ENCODE measurements at places on chromosomes 7 and 10.

DNA sequence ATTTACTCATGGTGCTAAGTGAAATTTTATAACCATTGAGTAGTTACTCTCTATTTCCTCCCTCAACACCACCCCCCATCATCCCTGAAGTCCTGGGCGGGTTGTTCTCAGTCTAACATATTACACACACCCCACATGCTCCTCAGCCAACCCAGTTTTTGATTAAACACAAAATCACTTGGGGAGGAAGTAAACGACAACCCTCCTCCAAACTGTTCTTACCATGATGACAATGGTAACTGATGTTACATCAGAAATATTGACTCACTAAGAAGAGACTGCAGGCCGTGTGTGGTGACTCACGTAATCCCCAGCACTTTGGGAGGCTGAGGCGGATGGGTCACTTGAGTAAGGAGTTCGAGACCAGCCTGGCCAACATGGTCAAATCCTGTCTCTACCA is 44.2 kb downstream of the RAB11FIP2 start:
- DNase-seq: no peak

DNA sequence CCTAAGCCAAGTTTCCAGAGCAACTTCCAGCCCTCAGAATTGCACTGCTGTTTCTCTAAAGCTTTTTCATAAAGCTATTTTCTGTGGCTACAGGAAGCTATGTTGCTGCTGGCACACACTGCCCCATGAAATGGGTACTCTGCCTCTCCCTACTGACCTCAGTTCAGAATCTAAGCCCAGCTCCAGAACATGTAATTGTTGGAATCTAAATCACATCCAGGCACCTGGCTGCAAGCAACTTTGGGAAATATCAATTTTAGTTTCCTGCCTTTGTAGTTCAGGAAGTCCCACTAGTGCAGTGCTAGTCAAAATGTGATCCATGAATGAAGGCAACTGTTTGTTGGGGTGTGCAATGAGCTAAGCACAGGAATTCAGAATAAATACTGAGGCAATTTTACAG is 226.2 kb downstream of the THSD7A start:
- no peak for DNase-seq

- no peak for DNase-seq
Observed at GRCh38 chr7:128941323-128941890, 3.7 kb downstream of the IRF5 start.

DNA sequence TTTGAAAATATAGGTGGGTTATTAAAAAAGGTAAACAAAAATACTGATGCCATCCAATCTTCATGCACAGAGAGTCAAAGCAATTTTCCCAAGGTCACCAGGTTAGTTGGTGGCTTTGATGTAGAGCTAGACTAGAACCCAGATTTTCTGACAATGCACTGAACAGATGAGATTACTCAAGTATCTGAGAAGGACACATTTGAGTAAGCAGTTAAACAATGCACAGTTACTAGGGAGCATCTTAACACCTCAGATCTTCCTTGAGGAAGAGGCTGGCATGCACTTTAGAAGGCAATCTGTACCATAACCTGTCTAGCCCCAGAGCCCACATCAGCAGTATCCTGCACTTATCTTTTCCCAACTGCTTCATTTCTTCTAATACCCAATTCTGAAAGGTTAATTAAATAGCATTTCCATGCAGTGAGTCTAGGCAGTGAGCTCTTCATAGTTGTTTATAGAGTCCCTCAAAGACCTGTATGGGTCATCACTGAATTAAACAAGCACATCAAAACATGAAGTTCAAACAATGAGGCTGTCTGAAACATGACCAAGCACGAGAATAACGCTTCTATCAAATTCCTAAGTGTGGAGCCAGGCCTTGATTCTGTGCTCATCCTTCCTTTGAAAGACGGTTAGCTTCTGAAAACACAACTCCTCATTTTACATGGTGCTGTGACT is 38.2 kb upstream of the ANK3 start:
- DNase-seq: no peak

DNA sequence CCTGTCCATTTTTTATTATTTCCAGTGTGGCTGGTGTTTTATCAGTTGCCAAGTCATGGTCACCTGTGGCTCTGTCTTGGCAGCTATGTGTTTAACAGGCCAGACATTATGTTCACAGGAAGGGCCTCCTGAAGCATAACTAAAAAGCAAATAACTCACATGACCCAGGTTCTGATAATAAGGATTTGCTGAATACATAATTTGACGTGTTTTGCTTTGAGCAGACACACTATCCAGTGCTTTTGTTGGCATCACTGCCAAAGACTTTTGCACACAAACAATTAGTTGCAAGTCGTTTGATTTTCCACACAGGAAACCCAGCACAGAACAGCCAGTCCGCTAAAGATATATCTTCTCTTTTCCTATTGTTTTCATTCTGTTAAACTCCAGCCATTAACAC is 173.6 kb downstream of the ARL4A start:
- no peak for DNase-seq

DNA sequence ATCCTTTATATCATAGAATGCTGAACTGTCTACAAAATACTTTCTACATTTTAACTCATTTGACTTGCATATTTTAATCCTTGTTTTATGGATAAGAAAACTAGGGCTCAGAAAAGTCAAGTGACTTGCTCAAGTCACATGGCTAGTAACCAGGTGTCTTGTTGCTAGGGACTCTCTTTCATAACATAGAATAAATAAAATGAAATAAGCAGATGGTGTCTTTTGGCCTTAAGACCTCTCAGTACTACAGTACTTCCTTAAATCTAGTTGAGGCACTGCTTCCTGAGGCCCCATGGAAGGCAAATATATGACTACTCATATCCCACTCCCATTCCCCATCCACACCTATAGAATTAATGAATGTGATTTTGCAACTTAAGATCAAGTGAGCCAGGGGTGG is 87.9 kb downstream of the CDK6 start:
- DNase-seq: no peak

DNA sequence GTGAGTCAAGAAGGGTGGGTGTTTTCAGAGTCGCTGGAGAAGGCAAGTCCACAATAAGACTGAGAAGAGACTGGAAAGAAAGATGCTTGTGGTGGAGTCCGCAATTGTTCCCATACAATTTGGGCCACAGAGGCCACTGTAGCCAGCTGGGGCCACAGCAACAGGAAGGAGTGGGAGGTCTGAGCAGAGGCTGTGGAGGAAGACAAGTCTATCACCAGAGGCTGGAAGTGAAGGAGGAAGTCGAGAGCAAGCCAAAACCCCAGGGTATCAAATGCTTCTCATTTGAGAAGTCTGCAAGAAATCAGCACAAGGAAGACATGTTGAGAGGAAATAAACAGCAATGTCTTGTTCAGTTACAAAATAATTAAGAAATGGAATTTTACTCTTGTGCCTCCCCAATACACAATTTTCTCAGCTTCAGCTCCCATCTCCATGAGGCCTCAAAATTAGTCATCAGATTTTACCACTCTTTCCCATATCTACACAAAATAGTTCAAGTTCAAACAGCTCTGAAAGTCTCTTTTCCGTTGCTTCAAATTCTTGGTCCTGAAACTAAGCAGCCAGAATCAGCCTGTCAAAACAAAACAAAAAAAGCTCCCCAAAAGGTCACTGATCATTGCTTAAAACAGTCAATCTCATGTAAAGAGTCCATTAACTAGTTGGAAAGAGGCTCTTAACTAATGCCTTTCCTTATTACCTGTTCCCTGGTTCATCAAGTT is 31.6 kb downstream of the SLC16A12 start:
- no peak for DNase-seq

GRCh38 chr7:69049326-69049725 is 548.9 kb upstream of the AUTS2 start:
- no peak for DNase-seq

- DNase-seq: no peak
Observed at GRCh38 chr10:91891125-91892001, 17.9 kb downstream of the FGFBP3 start.

- DNase-seq: no peak
Observed at GRCh38 chr10:89889606-89890005, 188.2 kb downstream of the KIF20B start.

DNA sequence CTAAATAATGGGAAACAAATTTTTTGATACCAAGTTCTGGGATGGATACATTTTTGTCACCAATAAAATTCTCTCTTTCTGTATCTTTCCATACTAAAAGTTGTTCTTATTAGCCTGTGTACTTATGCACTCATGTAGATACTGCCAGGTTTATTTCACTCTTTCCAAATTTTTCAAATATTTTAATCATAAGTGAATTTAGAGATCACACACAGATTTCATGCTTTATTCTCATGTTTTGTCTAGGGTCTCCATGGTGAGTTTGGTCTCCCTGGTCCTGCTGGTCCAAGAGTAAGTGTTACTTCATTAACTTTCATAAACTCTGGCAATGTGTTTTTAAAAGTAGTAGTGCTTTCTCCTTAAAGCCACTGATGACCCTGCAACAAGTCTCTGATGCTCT is 20.3 kb downstream of the COL1A2 start:
- DNase-seq: no peak

DNA sequence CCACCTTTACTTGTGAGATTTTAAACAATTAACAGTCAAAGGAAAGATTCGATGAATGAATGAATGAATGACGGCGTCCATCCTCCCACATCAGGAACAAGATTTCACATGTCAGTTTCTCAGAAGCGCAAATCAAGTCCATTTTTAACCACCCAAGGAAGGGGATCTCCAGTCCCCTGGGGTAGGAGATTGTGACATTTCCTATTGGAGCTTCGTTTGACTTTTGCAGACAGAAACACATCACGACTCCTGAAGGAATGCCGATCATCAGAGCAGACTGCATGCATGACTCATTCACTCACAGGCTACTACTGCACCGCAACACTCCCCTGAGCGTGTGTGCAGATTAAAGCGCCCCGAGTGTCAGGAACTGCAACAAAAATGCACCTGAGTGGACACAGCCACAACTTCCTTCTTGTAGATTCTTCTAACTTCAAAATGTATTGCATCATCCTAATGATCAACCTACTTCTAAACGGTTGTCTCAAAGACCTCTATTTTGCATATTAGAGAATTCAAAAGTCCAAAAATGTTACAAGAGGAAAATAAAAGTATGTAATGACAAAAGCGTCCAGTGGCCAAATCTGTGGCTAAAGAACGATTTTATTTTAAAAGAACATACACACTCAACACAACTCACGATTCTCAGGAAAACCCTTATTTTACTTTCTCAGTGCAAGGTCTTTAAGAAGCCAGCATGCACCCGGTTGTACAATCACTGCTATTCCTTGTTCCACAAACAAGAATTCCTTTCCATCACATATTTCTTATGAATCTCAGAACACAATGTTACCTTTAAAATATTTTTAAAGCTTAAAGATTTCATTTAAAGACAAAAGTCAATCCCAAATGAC is 172.6 kb downstream of the FAM107B start:
- DNase-seq: peak; percentile 48

- DNase-seq: no peak
Observed at GRCh38 chr10:123909426-123909825, 17.8 kb upstream of the CPXM2 start.

- no peak for DNase-seq
Observed at GRCh38 chr7:101829374-101829773, 11.9 kb downstream of the CUX1 start.

DNA sequence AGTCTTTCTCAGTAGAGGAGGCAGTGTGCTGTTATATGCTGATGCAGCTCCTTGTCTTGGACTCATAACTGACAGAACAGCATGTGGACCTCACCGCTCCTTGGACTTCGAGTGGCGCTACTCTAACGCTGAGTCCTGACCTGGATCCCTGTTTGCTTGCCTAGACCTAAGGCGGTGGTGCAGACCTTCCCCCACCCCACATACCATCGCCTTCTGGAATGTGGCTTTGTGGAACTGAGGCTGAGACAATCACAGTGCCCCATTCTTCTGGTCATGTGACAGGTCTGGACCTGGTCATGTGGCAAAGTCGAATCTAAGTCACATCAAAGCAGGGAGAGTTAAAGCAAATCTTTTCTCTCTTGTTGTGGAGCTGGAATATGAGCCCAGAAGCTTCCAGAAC is 190.7 kb upstream of the MKI67 start:
- no peak for DNase-seq

DNA sequence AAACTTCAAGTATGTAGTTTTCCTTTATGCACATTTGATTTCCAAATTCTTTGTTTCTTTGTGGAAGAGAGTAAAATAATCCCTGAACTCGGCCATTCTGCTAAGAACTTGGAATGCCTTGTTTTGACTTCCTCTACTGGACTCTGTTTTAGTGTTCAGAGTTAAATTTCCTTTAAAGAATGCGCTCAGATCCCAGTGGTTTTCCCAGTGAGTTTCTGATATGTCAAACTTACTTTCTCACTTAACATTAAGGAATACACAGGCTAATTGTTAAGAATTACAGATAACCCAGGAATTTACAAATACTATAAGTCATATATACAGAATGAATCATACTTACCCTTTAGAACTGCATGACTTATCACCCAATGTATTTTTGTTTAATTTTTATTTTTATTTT is 1067.6 kb upstream of the CELF2 start:
- no peak for DNase-seq

DNA sequence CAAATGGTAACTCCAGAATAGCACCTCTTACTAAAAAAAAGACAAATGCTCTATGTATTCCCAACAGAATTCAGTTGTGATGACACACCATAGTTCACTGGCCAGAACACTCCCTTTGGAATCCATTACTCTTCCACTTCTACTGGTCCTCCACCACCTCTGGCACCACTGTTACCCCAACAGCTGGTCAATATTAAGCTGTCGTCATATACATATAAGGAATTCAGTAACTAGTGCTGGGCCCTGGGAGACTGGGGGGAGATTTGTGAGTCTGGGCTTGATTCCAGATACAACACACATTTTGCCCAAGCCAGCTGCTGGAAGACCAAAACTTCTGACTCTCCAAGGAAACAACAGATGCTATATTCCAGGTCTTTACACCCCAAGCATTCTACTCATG is 26.0 kb upstream of the ITGA8 start:
- DNase-seq: no peak

Measured in stimulated activated CD4-positive, alpha-beta T cell treated with anti-CD3 and anti-CD28 coated beads, TNF-alpha, amount 100 ng/mL, for 24 hours (primary cell).